H54 (cell line): ENCODE measurements at places on chromosomes 2 and 18.

- DNase-seq: peak; percentile 6
Observed at GRCh38 chr2:162890690-162891311, 52.2 kb upstream of the KCNH7 start.

GRCh38 chr2:215717501-215718381 is 281.9 kb upstream of the FN1 start:
- DNase-seq: no peak

DNA sequence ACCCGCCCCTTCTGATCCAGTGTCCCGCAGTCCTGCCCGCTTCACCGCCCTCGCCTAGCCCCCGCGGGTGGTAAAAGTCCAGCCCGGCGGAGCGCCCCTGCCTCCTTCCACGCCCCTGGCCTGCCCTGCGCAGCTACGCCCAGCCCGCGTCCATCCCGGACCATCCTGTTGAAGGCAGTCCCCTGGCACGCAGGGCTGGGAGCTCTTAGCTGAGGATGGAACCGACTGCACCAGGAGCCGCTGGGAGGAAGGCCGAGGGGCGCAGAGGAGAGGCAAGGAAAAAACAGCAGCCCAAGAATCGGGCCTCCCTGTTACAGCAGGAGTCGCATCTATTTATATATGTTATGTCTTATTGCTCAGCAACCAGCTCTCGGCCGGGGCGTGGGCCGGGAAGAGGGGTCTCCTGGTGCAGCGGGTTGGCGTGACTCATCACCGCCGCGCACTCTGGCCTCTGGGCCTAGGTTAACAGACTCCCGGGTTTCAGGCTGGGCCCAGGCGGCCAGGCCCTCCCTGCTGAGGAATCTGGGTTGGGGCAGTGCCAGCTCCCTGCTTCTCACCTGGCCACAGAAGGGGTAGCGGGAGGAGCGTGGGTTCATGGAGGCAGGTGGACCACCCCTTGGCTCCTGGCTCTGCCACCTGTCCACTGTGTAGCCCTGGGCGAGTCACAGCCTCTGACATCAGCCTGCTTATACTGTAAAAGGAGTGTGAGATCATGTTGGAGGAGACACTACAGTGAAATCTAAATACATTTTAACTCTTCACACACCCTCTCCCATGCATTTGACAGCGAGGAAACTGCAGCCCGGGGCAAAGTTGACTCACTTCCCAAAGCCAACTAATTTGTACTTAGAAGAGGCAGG is 13.4 kb upstream of the MAP3K2 start:
- DNase-seq: no peak

DNA sequence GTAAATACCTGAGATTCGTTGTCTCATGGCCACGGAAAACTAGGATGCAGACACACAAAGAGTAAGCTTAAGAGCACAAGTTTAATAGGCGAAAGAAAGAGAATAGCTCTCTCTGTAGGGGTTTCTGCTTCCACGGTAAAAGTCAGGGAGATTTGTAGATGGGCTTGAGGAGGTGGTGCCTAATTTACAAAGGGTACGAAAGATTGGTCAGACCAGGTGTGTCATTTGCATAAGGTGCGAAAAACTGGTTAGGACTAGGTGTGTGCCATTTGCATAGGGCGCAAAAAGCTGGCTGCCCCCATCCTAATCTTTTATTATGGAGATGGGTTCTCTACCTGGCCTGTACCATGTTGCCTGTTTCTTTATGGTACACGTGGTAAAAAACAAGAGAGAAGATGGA is 170.5 kb upstream of the DOK6 start:
- no peak for DNase-seq

DNA sequence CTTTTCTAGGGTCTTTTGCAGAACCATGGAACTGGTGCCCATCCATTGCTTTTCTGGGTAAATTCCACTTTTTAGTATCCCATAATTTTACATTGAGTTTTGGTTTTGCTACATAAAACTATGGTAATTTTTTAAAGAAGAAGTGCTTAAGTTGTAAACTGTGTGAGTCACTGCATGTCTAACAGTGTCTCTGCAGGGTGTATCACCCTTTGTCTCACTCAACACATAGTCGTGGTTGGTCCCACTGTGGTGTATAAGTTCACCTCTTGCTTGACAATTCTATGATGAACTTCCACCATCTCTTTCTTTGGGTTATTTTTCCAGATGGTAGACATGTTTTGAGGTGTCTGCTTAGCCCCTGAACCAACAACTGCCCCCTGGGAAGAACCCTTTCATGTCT is 10.5 kb downstream of the SCTR start:
- DNase-seq: no peak

DNA sequence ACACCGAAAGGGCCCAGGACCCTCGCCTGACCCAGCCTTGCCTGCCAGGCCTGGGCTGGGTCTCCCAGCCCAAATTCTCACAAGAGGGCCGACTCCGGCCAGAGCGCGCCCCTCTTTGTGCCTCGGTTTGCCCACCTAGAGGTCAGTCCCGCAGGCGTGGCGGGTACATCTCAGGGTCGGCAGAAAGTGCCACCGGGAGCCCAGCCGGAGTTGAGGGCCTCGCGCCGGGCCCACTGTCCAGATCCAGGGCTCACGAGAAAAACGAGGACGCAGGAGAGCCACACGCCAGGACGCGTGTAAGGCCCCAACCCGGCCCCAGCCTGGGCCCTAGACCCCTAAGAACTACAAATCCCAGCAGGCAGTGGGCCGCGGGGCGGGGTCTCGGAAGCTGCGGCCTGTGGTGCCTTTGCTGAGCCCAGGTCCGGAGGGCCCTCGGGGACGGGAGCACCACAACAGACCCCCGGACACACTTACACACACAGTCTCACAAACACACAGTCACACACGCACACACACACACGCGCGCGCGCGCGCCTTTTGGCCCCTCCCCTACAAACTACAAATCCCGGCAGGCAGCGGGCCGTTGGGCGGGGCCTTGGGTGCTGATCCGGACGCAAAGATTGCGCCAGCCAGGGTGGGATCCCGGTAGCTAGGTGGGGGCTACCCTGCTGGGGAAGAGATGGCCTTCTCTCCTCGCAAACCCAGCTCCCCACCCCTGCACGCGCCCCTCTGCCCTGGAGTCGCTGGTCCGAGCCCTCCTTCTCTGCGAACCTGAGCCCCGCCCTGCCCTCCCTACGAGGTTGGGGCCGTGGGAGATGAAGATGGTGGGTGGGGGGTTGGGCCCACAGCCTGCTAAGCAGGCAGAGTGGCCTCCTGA is at the start of gene SH2D6:
Gene SH2D6, plus strand, starts transcription at position 583 of the 877 bp plus-strand sequence. CDS start 10,752 bp downstream, outside the sequence.
- DNase-seq: peak; percentile 76

DNA sequence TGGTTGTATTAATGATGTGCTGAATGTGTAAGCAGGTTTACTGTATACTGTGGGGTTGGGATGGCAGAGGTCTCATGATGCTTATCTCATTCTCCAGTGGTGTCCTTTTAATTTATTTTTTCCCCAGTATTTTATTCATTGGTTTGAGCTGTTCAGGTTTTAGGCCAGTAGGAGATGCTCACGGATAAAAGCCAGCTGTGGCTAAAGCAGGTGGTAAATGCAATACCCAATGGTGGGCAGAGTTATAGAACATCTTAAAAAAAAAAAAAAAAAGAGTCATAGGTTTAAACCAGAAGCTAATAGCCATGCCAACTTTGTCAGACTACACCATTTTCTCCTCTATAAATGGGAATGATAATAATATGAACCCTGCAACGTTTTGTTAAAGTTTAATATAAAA is 57.8 kb upstream of the NEUROD1 start:
- no peak for DNase-seq

- no peak for DNase-seq
Observed at GRCh38 chr2:100940766-100941645, 61.1 kb upstream of the RPL31 start.

DNA sequence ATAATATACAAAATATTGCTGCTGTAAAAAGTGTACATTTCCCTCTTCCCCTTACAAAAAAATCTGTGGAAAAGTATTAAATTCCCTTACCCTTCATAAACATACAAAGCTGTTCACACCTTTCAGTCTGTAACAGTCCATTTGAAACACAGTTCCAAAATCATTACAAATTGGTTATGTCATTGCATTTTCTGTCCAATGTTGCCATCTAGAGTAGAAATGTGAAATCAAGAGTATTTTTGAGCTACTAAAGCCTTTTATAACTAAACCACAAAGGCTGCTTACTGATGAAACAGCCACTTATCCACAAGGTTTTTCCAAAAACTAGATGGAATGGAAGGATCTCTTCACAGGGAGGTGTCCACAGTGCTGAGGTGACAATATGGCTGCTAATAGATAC is 72.5 kb downstream of the SS18 start:
- DNase-seq: no peak

DNA sequence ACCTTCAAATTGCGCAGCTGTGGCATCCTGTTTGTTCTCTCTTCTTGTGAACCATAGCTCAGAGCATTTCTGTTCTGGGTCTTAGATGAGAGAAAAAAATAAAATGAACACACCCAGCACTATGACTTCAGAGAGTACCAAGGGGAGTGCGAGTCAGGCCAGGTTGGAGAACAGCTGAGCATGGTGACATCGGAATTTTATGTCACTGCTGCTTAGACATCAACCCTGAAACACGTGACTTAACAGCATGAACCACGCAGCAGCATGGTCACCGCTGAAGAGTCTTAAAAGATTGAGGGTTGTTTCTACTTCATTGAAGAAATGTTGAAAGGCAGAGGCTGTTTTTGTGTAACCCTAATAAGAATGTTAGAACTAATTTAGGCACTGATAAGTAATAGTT is 288.8 kb upstream of the SOX11 start:
- DNase-seq: no peak

DNA sequence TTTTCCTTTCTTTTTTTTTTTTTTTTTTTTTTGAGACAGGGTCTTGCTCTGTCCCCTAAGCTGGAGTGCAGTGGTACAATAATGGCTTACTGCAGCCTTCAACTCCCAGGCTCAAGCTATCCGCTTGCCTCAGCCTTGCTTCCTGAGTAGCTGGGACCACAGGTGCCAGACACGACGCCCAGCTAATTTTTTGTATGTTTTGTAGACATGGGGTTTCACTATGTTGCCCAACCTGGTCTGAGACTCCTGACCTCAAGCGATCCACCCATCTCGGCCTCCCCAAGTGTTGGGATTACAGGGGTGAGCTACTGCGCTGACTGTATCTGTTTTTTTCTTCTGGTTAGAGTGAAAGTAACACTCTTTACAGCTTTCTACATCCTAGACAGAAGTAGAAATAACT is 240.3 kb upstream of the FBXO11 start:
- DNase-seq: no peak

- no peak for DNase-seq
Observed at GRCh38 chr2:23669413-23670244, 257.3 kb downstream of the ATAD2B start.

DNA sequence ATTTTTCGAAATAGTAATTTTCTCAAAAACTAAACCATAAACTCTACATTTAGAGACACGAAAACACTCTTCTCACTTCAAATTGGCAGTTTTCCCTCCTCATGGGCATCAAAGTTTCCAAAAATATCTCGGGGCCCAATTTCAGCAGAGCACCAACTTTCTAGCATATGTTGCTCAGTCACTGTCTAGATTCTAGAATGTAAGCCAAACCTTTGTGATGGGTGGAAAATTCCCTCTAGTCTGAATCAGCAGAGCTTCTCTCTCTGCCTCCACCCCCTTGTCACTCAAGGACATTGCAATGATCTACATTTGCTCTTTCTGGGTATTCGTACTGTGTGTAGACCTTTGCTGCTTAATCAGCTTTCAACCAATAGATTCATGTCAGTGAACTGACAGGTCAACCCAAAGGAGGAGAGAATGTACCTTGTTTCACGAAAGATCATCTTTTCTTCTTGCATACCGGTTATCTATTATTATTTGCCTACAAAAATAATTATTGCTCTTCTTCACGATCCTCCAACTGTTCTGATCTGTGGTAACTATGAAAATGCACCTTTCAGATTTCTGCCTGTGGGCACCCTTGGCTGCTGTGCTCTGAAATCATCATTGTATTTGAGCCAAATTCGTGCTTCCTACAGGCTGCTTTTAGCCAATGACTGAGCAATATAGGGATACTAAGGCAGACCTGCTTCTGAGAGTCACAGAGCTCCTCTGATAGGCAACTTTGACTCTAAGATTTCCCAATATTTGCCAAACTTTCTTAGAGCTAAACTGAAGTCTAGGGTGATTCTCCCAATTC is 38.7 kb upstream of the GLS start:
- no peak for DNase-seq

DNA sequence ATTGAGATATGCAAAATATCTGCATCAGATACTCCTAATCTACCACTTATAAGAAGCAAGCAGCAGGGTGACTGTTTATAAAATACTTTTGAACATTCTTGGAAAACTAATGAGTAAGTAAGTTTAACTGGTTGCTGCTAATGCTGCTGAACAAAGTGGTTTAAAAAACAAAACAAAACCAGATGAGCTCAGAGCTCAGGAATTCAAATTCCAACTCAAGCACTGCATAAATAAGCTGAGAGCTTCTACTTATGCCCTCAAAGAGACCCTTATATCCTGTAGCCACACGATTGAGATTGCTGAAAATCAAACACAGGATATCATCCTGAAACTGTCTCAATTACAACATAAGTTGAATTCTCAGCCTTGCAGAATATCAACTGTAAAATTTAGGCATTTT is 62.3 kb upstream of the NYAP2 start:
- DNase-seq: no peak

GRCh38 chr2:189592353-189592984 is 11.9 kb upstream of the SLC40A1 start:
- DNase-seq: no peak

GRCh38 chr2:232699110-232699509 is 2.0 kb downstream of the GIGYF2 start:
- no peak for DNase-seq

DNA sequence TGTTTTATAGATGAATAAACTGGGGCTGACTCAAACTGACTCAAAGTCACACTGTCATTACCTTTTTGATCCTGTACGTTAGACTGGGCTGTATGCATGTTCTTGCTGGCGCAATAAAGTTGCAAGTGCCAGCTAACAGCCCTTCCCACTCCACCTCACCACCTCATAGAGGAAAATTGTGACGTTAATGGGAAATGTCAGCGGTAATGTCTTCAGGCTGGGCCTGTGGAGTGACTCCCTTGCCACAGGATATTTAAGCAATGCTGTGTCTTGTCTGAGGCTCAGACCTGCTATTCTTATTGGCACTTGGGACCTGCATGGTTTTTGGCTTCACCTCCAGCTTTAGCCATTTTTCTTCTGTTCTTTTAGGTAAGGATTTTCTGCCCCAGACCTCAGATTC is 25.2 kb upstream of the CASP10 start:
- DNase-seq: no peak

- no peak for DNase-seq
Observed at GRCh38 chr2:159989249-159989648, 73.2 kb downstream of the PLA2R1 start.

GRCh38 chr2:9556121-9556743 is 602 bp upstream of the ADAM17 start:
- DNase-seq: no peak
